ENCODE measurements at places on chromosomes 6 and 20.

GRCh38 chr6:116812051-116812650 is 16.7 kb downstream of the GPRC6A start:
- no peak for DNase-seq

DNA sequence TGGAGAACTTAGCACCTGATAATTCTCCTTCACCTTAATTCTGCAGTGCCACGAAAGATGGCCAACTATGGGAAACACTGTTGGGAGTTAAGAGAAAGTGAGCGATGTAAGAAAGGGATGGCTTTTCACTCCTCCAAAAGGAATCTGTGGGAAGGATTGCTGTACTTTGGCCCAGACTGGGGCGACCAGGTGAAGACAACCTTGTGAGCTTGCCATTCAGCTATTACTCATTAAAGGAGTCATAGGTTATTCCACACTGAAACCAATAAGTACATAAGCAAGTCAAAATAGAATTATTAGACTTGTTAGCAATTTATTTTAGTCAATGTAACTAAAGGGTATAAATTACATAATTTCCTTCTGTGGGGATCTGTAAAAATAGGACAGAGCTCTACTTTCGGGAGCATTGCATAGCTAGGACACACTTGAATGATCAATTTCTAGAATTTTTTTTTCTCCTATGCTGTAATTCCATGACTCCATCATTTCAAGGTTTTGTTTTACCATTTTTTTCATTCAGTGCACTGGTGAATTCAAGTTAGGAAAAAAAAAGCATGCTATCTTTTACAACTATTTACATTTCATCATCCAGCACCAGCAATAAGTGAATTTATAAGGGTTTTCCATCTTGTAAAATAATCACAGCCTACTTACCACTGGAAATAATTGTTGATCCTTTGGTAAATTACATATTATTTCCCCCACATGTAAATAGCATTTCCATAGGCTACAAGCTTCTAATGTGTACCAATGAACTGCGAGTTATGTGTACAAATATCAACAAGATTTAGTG is 231.7 kb downstream of the SIM1 start:
- no peak for DNase-seq

- DNase-seq: no peak
Observed at GRCh38 chr6:84653027-84653551, 111.3 kb downstream of the TBX18 start.

DNA sequence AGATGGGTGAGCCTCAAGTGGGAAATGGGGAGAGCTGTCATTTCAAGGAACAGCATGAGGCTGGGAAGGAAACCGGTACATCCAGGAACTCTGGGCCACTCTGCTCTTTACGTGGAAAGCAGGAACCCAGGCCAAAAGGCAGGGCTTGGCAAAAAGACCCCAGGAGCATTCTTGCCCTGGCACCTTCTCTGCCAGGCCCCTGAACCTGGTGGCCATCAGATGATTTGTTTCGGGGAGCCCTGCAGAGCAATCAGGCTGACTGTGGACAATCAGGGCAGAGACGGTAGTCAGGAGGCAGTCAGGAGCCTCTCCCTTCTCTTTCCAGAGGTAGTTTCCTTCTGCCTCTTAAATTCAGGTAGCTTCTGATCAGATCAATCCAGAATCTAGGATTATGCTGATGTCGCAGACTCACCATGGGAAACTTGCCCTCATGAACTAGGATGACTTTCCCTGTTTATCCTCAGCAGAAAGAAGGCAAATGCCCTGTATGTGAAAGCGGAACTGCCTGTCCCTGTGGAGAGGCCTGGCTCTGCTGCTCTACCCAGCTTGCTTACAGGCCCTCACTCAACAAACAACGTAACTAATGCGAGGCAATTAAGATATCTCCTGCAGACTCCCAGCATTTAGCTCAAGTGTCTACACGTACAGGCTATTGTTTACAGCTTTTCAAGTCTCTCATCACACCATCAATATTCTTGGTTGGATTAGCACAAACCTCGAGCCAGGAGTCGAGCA is 36.6 kb downstream of the EZR start:
- DNase-seq: no peak

- no peak for DNase-seq
Observed at GRCh38 chr6:45608252-45608913, 230.6 kb upstream of the SUPT3H start.

- DNase-seq: no peak
Observed at GRCh38 chr6:88477413-88477812, 311.3 kb upstream of the CNR1 start.

- no peak for DNase-seq
Observed at GRCh38 chr20:53995949-53996348, 74.4 kb downstream of the BCAS1 start.

DNA sequence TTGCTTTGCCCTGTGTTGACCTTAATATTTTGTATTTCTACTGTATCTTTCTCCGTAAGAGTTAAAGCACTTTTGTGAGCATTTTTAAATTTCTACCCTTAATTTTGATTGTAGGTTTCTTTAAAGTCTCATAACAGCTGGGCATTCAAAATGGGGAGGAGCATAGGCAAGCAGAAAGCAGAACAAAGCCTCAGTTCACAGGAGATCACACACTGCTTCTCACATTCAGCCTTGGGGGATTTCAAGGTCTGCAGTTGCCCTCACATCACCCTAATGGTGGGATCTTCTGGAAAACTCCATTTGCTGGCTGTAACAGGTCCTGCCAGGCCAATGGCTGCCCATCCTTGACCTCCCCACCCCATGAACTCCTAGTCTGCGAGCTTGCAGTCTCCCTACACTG is 292.9 kb downstream of the PHACTR1 start:
- no peak for DNase-seq

DNA sequence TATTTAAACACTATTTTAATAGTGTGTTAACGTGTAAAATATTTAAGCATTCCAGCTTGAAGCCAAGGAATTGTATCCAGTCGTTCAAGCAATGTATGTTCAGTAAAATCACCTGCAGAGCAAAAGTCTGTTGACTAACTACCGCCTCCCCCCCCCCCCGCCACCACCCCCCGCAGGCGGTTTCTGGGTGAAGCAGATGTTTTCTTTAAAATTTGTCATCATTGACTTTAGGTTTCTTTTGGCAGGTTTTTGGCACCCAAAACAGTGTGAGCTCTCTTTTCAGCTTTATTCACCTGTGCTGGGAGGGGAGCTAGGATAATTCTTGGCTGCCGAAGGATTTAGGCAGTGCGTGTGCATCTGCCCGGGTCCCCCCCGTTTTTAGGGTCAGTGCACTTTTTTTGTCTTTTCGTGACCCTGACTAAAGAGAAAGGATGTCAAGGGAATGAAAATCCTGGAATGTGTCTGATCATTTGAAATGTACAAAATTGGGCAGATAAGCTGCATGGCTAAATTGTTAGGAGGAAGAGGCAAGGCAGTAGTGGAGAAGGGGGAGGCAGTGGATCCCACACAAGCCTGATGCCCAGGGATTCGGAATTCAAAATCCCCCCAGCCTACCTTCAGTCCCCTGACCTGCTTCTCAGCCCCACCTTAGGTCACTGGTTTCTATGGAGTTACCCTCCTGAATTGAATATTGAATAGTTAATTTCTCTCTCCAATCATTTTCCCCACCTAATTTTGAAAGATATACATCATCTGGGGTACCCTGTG is 1.1 kb downstream of the EDN1 start:
- DNase-seq: no peak

DNA sequence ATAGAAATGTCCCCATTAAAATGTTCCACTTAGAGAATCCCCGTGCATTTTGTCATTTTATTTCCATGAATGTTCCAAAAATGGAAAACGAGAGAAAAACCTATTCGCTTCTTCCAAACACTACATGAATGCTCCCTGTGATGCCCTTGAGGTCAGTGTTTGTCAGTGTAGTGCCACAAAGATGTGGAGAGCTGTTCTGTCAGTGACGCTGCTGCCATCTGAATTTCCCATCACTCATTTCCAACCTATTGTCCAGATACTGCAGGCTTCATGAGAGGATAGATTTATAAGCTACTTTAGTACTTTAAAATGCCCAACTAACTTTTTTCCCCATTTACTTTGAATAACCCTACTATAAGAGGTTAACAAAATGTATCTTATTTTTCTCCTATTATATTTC is 335.8 kb downstream of the CDKAL1 start:
- no peak for DNase-seq

- DNase-seq: no peak
Observed at GRCh38 chr6:118980063-118980462, 45.1 kb upstream of the MCM9 start.

DNA sequence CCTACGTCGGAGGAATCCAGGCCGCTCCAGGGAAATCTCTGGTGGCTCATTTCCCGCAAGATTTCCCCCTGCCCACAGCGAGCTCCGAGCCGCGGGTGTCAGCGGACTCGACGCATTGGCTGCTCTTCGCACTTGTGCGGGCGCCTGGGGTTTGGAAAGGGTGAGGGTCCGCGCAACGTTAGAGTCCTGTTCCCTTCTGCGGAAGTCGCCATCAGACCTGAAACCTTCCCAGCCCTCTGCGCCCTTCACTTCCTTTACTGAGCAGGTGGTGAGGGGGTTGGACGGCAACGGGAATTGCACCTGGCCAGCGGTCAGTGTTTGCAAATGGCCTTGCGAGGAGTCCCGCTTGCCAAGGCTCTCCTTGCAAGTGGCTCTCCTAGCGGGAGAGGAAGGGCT is 8.4 kb downstream of the PAX1 start:
- no peak for DNase-seq

DNA sequence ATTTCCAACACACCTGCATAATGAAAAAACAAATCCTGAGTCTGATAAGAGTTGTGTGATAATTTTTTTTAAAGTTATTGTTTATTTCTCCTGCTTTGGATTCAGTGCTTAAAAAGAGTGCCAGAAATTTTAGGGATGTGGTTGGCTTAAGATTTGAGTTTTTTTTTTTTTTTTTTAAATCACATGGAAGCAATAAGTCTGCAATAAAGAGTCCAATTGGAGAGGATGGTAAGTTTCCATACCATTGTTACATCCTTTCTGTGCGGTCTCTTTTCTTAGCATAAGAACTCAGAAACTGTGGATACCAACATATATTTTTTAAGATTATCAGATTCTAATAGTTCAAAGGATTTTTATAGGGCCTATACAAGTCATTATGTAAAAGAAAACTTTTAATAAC is 171.0 kb downstream of the BCKDHB start:
- no peak for DNase-seq

GRCh38 chr20:4061987-4062386 is 46.6 kb upstream of the RNF24 start:
- no peak for DNase-seq

DNA sequence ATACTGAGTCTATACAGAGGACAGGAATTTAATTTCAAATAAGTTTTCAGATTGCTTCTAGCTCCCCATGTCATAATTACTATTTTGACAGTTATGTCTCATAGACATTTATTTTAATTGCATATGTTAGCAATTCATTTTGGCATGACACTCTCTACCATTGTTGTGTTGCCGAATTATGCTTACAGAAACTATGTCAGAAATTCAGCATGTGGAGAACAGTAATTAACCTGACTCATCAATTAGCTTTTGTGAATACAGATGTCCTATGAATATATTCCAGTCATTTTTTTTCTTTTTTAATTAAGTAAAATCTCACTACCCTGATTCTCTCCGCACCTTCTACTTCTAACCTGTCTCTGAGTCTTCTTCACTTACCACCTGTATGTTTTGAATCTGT is 105.1 kb downstream of the NKAIN2 start:
- no peak for DNase-seq

- DNase-seq: peak; percentile 5
Observed at GRCh38 chr20:32792316-32792715, 27.4 kb upstream of the MAPRE1 start.

- DNase-seq: no peak
Observed at GRCh38 chr20:7505152-7505834, 435.0 kb downstream of the HAO1 start.

GRCh38 chr6:4920914-4921410 is 82.9 kb downstream of the RPP40 start:
- DNase-seq: no peak

- DNase-seq: no peak
Observed at GRCh38 chr20:37903317-37904007, 535 bp downstream of the VSTM2L start.

DNA sequence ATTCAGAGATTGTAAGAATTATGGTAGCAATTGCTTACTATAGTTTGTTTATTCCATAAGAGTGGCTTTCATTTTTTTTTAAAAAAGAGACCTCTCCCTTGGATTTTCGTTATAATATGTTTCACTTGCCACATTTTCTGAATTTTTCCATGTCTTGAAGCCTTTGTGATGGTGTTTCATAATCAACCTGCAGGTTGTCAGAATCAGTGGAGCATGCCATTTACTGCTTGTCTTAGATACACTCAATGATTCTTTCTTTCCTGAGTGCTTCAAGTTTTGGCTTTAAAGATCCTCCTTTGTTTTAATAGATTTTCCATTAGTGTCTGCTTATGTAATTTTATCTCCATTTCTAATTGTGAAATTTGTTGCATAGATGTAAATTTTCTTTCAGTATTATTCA is 31.2 kb downstream of the KCNQ5 start:
- no peak for DNase-seq

- DNase-seq: no peak
Observed at GRCh38 chr6:27662769-27663168, 189.9 kb upstream of the ZNF184 start.

DNA sequence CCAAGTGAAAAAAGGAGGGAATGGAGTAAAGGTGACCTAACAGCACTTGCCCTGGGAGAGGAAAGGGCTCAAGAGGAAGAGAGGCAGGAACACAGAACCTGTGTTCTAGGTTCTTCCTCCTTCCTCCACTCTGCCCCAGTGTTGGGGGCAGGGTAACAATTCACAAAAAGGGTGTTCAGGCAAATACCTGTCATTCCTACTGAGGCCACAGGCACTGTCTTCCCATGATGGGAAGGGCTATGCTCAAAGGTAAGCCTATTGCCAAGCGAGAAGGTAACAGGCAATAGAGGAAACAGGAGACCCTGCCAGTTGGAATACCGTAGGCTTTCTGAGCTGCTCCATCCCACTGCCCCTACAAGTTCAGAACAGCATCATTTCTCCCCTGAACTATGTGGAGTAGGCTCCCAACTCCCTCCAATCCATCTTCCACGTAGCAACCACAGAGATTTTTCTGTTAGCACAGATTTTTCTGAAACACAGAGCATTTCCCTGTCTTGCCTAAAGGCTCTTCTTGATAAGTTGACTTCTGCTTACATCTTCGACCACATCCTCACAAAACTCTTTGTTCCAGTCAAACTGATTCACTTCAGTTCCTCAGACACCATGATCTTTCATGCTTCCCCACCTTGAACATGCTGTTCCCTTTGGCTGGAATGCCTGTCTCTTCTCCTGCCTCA is 2.7 kb downstream of the AGPAT1 start:
- DNase-seq: no peak

Measured in stimulated activated CD4-positive, alpha-beta T cell treated with anti-CD3 and anti-CD28 coated beads, TNF-alpha, amount 100 ng/mL, for 1 hour (primary cell).